Effector memory CD8-positive, alpha-beta T cell (primary cell): ENCODE measurements at places on chromosomes 7 and 10.
A peak's percentile ranks its signal among the peaks of the same experiment; 100 is the strongest.

- no peak for DNase-seq
Measured at GRCh38 chr10:70992436-70992835, 104.1 kb upstream of the PCBD1 start.

- no peak for DNase-seq
Measured at GRCh38 chr10:49269523-49269922, 29.4 kb upstream of the C10orf71 start.

GRCh38 chr7:20403331-20403730 lies 72.6 kb downstream of the ITGB8 start:
- no peak for DNase-seq

GRCh38 chr7:40223451-40224127 lies 88.8 kb downstream of the SUGCT start:
- no peak for DNase-seq

DNA sequence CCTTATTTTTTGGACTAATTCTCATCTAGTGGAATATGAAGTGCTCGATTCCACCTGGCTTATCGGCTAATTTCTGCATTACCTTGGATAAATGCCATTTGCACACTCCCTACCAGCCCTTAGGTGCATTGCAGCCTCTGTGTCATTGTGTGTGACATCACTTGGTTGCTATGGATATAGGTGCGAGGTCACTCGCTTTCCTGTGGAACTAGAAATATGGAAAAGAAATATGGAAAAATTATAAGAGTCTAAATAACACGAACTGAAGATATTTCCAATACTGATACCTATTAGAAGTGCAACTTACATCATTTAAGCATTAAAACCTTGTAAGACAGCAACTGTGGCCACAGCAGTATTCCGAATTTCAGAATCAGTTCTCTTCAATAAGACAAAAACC lies 2.0 kb downstream of the YWHAG start:
- no peak for DNase-seq

DNA sequence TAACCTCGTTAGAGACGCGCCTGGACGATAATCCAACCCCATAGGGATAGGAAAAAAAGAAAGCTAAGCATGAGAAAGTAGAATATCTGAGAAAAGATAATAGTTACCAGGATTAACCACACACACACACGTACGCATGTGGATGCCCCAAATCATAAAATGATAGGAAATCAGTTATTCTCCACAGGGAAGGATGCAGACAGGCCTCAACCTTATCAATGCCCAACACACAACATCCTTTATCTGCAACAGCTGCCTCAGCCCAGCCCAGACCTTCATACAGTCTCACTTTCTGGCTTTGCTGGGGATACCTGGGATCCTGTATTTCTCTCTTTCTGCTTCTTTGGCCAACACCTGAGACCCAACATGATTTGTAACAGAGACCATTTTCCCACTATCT lies 123.0 kb downstream of the NOC3L start:
- no peak for DNase-seq

DNA sequence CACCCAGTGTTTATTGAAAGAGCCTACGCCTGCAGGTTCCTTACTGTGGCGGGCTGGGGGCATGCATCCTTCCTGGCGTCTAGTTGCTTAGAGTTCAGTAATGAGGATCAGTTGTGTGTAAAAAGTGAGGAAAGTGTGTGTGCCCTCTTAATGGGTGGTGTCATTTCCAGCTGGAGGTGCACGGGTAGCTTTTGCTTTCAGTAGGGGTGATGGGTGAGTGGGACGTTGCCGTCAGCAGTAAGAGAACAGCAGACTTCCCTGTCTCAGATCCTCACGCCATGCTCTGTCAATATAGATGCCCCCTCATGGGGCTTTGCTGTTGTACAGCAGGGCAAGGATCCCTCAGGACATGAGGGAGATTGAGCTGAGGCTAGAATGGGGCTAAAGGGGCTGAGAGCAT lies 352.6 kb upstream of the GALNT17 start:
- DNase-seq: no peak

- no peak for DNase-seq
Measured at GRCh38 chr10:32419615-32420014, 26.3 kb upstream of the CCDC7 start.

GRCh38 chr10:123649676-123650075 lies 16.5 kb upstream of the GPR26 start:
- no peak for DNase-seq

DNA sequence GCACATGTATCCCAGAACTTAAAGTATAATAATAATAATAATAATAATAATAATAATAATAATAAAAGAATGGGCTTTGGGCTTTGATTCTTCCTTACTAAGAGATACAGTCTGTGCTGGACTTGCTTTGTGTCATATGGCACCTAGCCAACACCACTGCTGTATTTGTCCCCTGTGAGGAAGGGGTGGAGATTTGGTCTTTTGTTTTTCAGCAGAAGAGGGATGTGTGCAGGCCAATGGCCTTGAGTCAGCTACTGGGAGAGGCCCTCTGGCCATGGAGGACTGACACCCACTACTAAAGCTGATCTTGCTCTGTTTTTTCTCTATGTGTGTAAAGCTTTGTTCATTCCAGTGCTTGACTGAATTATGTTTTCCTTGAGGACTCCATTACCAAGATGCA lies 573.0 kb upstream of the PCDH15 start:
- no peak for DNase-seq

GRCh38 chr7:4775250-4775847 lies at the start of gene AP5Z1:
AP5Z1 (plus strand) TSS chr7:4775623; CDS start chr7:4775716, 93 bp downstream.
- peak; percentile 91 for DNase-seq

DNA sequence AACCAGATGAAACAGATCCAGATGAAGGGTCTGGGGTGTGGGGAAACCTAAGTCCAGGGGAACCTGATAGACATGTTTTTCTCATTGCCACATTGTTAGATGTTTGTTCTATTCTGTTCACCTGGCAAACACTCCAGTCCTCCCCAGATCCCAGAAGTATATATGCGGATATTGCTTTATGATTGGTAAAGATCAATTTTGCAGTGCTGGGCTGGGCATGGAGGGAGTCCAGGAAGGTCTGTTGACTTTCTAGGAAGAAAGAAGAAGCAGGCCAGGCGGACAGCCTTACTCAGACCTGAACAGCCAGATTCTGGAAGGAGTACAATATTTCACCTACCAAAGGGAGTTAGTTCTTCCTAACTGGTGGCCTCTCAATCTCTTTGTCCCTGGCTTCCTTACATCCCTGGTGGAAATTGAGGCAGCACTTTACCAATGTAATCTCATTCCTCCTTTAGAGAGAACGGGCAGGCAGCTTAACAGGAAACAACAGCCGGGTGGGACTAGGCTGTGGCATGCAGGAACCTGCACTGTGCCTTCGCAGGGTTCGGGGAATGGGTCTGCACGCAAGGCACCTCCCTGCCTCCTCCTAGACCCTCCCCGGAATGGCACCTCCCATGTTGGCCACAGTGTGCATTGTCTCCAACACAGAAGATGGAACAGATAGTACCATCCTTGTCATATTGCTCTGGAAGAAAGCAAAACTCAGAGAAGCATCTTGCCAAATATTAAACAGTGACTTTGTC lies 930 bp downstream of the GIMAP6 start:
- DNase-seq: no peak

DNA sequence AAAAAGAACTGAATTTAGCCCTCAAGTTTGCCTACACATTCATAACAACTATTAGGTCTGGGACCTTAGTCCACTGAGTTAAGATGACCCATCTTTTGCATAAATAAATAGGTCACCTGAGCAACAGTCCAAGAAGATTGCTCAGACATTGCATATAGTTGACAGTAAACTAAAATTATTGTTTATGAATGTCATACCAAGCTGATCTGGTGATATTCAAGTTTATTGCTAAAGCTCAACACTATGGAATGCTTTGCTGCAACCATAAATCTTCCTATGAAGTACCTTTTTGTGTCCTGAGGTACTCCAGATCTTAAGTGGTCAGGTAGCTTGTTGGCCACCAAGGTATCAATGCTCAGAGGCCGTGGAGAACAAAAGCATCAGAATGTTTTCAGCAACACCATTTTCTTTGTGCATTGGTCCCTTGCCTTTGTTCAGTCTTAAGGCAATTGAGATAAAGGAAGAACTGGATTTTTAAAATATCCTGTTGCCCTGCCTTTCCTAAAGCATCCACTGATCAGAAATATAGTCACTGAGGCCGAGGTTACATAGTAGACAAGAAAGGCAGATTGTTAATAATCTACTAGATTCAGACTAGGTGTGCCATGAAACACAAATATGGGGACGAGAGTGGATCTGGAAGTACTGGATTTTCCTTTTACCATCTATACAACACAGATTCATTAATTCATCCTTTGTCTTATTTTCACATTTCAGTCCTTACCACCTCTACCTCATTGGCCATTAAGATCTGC lies 321.3 kb downstream of the PTEN start:
- DNase-seq: no peak

DNA sequence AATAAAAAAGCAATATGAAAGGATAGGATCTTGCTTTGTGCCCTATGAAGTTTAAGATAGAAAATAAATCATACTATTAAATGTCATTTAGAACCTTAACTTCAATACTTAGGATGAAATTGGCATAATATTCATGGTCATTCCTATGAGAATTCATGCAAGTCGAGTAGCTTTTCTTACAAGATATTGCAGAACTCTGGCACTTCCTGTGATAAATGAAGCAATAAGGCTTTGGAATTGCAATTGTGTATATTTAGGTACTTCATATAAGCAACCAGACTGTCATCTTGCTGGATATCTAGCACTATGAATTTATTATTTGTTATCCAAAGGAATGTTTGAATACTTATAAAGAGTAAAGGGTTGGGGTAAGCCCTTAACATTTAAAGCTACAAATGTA lies 116.5 kb downstream of the ZNF438 start:
- no peak for DNase-seq

- no peak for DNase-seq
Measured at GRCh38 chr7:128938544-128939074, 882 bp downstream of the IRF5 start.

DNA sequence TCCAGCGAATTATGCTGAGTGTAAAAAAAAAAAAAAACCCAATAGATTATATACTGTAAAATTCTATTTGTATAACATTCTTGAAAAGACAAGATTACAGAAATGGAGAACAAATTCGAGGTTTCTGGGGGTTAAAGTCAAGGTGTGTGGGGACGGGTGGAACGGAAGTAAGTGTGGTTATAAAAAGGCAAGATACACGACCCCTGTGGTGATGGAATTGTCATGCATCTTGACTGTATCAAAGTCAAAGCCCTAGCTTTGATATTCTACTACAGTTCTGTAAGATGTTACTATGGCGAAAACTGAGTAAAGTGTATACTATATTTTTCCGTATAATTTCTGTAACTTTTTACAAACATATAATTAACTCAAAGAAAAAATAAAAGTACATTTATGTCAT lies 718.2 kb upstream of the PCDH15 start:
- DNase-seq: no peak

GRCh38 chr10:49299816-49300139 lies 808 bp downstream of the C10orf71 start:
- DNase-seq: no peak

- DNase-seq: no peak
Measured at GRCh38 chr7:11557627-11558026, 274.4 kb downstream of the THSD7A start.

DNA sequence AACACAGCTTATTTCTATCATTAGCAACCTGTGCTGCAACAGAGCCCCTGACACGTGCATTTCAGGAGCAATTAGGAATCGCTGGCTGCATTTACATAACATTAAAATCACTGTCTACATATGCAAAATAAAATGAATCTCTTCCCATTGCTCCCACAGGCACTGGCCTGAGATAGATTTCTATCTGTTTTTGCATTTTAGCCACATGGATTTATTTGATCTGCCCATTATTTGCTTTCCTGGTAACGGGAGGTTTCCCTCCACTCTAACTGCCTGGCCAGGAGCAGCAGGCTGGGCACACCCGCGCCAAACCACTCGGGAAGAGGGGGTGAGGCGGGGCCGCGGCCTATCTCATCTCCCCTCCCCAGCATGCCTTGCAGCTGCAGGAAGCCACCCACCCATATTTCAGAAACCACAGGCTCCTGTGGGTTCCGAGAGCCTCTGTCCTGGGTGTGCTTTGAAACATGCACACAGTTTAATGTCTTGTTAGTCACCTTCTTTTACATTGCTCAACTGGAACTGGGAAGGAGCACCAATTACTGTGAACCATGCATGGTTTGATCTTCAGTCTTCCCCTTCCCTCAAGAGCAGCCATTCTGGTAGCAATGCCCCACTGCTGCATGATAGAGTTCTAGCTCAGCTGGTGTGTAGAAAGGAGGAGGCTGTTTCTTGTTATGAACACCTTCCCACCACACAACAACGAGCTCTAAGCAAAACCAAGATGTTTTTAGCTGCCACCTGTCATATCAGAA lies 37.7 kb upstream of the IKZF1 start:
- peak; percentile 65 for DNase-seq

GRCh38 chr7:138097064-138097741 lies 20.9 kb downstream of the AKR1D1 start:
- DNase-seq: no peak

- DNase-seq: no peak
Measured at GRCh38 chr10:127506094-127506493, 43.0 kb upstream of the NPS start.

GRCh38 chr7:10662491-10662890 lies 311.2 kb upstream of the PHF14 start:
- no peak for DNase-seq

- no peak for DNase-seq
Measured at GRCh38 chr7:25758559-25758958, 393.4 kb upstream of the NFE2L3 start.

DNA sequence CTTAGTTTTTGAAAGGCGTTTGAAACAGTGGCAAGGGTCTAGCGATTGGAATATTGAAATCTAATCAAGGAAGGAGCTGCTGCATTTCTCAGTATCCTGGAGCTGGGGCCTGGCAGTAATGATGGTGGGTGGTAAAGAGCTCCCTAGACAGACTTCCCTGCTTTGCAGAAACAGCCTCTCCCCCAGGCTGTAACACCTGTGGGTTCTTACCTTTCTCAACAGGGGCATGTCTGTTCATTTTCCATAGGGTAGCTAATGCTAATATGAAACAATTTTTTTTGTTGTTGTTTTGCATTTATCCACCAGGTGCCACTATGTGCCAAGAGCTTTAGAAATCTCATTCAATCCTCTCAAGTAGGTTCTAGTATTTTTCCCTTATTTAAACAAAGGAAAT lies 345.5 kb downstream of the REEP3 start:
- no peak for DNase-seq

DNA sequence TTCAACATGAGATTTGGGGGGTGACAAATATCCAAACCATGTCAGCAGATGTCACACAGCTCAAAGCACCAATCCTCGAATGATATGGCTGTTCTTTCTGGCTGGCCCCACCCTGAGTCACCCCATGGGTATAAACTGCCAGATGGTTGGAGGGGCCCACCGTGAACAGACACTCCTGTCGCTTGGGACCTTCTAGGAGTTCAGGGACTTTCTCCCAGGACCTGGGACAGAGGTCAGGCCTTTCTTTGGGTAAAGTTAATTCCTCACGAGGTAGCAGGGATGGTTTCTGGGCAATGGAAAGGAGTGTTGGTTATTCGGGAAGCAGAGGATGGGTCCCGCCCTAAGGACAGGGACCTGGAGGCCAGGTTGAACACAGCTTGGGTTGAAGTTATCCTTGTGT lies 262.0 kb downstream of the ACTR3B start:
- DNase-seq: no peak

- no peak for DNase-seq
Measured at GRCh38 chr10:17386616-17387075, 67.7 kb downstream of the ST8SIA6 start.
